ENCODE measurements at places on chromosomes 3 and 15. TPM values are rescaled to one million over a fixed set of nuclear protein-coding genes. Genes with fewer than 3 reads are reported as not detected.

GRCh38 chr3:139182143-139182542, 137.5 kb upstream of the PRR23C start:
- DNase-seq = no peak

ZNF502 gene
- polyA plus RNA-seq = 1.8 TPM

- no peak for DNase-seq
These were observed 14.9 kb downstream of the NR1I2 start for GRCh38 chr3:119796785-119797184.

DNA sequence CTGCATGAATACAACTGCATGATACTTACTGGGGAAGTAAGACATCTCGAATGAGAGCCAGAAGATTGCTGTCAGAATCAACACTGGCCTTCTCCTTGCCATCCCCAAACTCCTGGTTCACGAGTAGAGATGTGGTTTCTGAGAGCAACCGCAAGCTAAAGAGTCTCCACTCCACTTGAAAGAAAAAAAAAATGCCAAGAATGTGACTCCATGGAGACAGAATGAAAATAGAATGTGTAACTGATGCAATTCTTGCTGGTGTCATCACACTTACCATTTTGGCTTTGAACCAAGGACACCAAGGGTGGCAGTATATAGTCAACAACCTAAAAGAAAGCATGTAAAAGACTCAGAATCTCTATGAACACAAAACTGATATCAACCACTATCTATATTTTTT, 280.4 kb downstream of the ULK4 start:
- peak; percentile 64 for DNase-seq

GRCh38 chr3:36890261-36890660, 54.6 kb downstream of the TRANK1 start:
- no peak for DNase-seq

SUCNR1 gene
- 0.28 TPM for polyA plus RNA-seq

DNA sequence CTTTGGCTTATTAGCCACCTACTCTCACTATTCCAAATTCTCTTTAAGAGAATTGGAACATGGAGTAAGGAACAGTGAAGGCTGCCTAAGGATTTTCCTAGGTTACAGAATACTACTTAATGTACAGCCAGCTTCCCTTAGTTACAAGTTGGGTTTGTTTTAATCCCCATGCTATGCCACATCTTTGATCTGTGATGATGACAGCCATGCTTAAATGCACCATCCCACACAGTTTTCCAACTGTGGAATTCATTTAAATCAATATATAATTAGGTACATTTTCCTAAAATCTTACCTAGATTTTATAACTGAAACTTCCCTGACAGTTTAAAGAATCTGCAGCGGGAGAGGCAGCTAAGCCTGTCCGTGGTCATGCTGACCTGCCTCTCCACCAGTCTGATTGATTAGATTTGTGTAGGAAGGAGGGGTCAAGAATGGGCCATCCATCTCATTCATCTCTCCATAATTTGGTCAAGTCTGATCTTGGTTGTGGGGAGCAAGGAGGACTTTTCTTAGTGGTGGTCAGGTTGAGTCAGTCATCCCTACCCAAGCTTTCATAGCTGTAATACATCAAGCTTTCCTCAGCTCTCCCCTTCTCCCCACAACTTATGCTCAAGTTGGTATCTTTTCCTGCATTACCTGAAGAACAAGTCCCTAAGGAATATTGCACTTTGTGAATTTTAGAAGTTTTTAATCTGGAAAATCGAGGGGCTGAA, 37.1 kb downstream of the RIOX2 start:
- no peak for DNase-seq

GRCh38 chr15:54528021-54528420, 549.8 kb downstream of the UNC13C start:
- DNase-seq = no peak

DNA sequence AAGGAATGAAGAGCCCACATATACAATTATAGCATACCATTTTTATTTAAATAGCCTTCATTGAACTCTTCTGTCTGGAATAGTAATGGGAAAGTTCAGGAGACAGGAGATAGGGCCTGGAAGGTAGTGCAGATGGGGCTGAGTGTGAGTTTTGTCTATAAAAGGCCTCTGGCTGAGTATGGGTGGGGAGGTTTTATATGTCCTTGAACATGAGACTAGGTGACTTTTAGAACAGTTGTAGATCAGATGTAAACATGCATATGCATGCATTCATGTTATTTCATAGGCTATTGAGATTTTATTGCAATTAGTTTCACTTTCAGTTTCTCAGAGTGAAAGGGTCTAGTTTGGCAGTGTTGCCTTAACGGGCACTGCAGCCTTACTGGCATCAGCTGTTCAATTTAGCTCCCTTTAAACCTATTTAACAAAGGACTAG, 27.1 kb downstream of the CGGBP1 start:
- DNase-seq = no peak

GRCh38 chr3:110165753-110166152, 828.4 kb upstream of the DPPA4 start:
- DNase-seq = peak; percentile 4

DNA sequence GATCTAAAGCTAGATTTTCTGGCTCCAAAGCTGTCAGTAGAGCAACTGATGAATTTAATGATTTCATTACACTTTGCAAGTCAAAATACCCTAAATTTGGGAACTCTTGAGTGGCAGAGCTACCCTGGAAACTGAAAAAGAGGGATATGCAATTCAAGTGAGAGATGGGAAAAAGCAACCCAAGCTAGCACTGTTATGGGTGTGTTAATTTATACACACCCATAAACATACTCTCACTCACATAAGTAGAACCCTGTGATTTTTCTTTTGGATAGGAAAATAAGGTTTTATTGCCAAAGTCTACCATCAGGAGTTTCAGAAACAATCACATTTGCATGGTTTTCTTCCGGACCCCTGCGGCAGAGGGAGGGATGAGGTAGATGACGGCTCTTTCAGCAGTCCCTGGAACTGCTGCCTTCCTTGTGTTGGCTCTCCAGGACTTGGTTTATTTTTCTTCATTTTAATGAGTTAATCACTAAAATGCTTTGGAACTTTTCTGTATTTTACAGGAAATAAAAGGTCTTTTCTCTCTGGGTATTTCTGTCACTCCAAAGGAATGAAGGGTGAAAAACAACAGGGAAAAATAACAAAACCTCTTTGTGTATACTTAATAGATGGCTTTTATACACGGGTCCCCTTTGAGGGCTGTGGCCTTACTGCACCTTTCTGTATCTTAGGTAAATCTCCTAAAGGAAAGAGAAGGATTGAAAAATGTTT, 63.8 kb downstream of the TTC23 start:
- no peak for DNase-seq

GRCh38 chr15:53530761-53531160, 228.7 kb downstream of the WDR72 start:
- no peak for DNase-seq

ZNF774 gene
- polyA plus RNA-seq = 1.3 TPM

- no peak for DNase-seq
These were observed 65.5 kb upstream of the HRH1 start for GRCh38 chr3:11088831-11089230.

MYO9A gene
- polyA plus RNA-seq = 5.9 TPM

DNA sequence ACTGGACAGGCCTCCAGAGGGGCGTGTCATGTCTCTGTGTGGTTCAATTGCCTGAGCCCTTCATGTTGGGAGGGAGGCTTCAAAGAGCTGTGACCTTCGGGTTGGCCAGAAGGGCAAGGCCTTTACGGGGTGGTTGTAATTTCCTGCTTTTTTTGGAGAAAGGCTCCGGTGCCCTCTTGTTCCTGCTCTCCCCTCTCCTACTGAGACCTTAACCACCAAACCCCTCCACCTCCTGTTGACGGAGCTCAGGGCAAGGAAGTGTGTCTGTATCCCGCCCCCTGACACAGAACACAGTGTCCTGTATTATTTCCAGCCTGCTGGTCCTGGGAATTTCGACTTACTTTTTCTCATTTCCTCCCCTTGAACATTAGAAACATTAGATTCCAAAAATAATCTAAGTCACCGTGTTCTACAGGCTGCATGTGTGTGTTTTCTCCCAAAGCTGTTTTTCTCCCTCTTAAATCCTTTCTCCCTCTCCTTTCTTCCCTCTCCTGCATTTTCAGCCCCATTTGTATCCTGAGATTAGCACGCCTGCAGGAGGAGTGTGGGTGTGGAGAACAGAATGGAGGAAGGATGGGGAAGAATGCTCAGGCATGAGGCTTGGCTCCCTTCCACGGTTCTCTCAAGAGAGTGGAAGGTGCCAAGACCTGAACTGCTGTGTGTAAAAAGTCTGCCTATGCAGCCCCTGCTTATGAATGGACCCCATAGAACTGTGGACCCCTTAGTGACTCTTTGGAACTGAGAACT, 285.4 kb upstream of the ROPN1 start:
- DNase-seq = no peak

DNA sequence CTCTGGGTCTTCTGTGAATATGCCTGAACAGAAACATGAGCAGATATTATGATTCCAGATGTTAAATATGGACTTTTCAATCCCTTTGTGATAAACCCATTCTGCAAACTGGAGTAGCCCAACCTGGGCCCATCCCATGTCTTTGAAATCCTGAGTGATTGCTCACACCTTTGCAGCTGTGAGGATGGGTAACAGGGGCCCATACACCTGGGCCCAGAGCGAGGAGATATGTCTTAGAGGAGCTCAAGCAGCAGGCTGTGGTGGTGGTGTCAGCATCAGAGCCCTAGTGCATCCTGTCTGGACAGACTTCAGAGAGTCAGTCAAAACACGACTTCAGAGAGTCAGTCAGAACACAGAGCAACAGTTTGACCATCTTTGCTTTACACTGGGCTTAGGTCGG, 64.9 kb upstream of the LIMD1 start:
- DNase-seq = no peak

DNA sequence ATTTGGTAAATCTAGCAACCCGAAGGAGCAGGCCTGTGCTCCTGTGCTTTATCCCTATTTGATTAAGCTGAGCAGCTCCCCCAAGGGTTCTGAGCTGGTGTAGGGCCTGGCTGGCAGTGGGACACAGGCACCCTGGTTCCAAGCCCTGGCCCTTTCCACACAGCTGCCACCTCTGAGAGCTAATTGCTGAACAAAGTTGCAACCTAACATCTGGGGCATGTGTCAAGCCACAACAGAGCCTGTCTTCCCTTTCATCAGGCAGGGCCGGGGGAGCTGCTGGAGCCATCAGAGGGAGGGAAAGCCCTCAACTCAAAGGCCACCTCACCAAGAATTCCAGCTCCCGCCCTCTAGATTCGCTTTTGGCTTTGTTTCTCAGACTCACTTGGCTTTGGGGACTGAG, 17.1 kb upstream of the MRPS22 start:
- no peak for DNase-seq

DNA sequence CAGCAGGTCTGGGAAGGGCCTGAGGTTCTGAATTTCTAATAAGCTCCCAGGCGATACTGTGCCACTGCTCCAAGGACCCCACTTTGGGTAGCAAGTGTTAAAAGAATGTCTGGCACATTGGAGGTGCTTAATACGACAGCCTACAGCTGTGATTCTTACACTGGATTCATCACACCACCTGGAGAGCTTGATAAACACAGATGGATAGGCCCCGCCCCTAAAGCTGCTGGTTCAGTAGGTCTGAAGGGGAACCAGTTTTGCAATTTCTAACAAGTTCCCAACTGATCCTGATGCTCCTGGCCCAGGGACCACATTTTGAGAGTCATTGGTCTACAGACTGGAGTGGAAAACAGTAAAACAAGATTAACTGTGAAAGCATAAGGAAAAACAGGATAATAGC, 124.8 kb upstream of the ST8SIA2 start:
- DNase-seq = no peak

SLC38A3 gene
- 0.10 TPM for polyA plus RNA-seq

DVL3 gene
- 23.6 TPM for polyA plus RNA-seq

GRCh38 chr3:169581633-169582032, 81.9 kb downstream of the MECOM start:
- no peak for DNase-seq

GRCh38 chr3:143668924-143669790, 179.1 kb downstream of the SLC9A9 start:
- no peak for DNase-seq

DNA sequence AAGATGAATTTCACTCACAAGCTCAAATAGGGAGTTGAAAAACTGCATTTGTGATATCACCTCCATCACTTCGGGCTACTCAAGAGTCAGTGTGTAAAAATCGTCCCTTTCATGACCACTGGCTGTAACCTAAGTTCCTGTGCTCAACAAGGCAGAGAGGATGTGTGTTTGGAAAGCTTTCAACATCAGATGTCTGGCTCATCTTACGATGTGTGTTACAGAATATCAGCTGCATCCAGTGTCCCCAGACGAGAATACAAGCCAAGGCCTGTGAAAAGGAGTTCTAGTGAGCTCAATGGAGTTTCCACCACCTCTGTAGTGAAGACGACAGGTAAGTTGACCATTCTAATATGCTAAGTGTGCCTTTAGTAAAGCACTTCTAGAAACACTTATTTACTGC, 65.5 kb upstream of the ADAMTSL3 start:
- no peak for DNase-seq

REC114 gene
- polyA plus RNA-seq = not detected

- DNase-seq = no peak
These were observed 4.0 kb downstream of the TEX9 start for GRCh38 chr15:56369234-56369633.

ECE2 gene
- polyA plus RNA-seq = not detected

MYH15 gene
- polyA plus RNA-seq = 2.4 TPM

- peak; percentile 7 for DNase-seq
These were observed 9.2 kb upstream of the GATM start for GRCh38 chr15:45387380-45388007.

- DNase-seq = peak; percentile 36
These were observed 32.9 kb upstream of the MBNL1 start for GRCh38 chr3:152235709-152236298.

GRCh38 chr3:54691289-54691771, 236.5 kb downstream of the LRTM1 start:
- no peak for DNase-seq

PLA2G4E gene
- polyA plus RNA-seq = not detected

CCR9 gene
- not detected for polyA plus RNA-seq

TTLL13 gene
- polyA plus RNA-seq = 0.24 TPM

LRRC15 gene
- polyA plus RNA-seq = 0.08 TPM

DNA sequence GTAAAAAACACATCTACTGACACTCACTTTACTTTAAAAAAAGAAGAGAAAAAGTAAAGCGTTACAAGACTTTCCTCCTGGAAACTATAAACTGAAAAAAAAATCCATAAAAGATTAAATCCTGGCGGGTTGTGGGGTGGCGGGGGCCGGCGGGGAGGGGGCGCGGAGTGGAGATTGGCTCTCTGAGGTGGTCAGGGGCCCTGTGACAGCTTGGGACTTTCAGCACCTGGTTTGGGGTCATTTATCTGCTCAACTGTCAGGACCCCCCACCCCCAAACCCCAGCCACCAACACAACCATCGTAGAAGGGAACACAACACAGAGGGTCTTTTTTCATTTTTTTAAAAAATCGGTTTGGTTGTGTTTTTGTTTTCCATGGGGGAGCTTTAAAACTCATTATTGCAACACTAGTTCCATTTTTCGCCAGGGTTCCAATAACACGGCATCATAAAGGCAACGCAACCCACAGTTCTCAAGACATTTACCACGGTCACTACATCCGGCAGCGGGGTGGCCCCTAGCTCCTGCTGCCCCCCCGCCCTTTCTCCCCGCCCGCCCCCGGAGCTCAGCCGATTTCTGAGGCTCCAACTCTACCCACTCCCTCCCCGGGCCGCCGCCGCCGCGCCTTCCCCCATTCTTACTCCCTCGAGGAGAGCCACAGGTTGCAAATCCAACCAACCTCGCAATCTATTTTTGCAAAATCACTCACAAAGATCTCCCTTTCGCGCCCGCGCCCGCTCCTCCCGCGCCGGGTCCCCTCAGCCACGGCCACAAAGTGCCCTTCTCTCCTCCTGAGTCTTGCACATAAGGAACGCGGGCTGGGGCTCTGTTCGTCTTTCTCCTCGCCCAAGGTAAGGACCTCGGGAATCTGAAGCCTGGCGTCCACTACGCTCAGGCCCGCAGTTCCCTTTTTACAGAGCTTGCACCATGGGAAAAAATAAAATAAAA, 1.8 kb downstream of the BCL6 start:
- peak; percentile 15 for DNase-seq

THAP10 gene
- 5.4 TPM for polyA plus RNA-seq

HYAL1 gene
- polyA plus RNA-seq = 0.62 TPM

SLC28A2 gene
- not detected for polyA plus RNA-seq

All from A549 (cell line).